GF-D8 (cell line): ENCODE measurements at places on chromosomes 1 and 21.
A peak's percentile ranks its signal among the peaks of the same experiment; 100 is the strongest.

- DNase-seq = no peak
These were observed 26.5 kb downstream of the ACTA1 start for GRCh38 chr1:229407206-229408026.

DNA sequence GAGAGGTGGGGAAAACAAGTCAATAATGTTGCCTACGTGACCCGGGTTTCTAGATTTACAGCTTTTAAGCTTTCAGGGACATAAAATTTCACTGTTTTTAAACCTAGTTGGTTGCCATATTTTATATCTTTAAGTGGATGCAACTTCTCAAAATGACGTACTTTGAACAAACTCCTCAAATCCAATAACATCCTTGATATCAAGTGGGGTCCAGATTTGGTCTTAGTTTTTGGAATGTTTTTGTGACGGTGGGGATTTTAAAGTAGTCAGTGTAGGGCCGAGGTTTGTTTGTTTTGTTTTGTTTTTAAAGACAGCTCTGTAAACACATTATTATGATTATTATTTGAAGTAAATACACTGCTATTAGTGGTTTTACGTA, 453 bp downstream of the CDKN2C start:
- no peak for DNase-seq

DNA sequence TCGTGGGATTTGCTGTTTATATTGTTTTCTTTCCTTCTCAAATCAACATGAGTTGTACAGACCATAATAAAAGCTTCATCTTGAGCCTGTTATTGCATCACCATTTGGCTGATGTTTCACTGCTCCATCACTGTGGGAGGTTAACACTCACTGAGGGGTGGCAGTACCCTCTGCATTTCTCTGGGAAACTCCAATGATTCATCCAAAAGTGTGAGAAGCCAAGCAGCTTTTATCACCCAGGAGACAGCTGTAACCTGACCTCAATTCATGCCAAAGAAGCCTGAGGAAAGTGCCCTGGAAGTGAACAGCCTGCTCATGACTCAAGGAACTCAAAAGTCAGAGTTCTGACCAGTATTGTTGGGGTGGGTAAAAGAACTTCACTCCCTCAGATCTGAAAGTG, 84.1 kb downstream of the GPR88 start:
- no peak for DNase-seq

GRCh38 chr1:33009561-33009960, 27.1 kb downstream of the AK2 start:
- no peak for DNase-seq

- peak; percentile 30 for DNase-seq
These were observed 14.4 kb downstream of the RNF223 start for GRCh38 chr1:1059494-1060280.

GRCh38 chr1:174344162-174344561, 103.6 kb upstream of the GPR52 start:
- DNase-seq = no peak

GRCh38 chr1:6154525-6155319, 25.4 kb downstream of the CHD5 start:
- no peak for DNase-seq

- DNase-seq = no peak
These were observed 2.4 kb downstream of the CFH start for GRCh38 chr1:196654271-196654670.

DNA sequence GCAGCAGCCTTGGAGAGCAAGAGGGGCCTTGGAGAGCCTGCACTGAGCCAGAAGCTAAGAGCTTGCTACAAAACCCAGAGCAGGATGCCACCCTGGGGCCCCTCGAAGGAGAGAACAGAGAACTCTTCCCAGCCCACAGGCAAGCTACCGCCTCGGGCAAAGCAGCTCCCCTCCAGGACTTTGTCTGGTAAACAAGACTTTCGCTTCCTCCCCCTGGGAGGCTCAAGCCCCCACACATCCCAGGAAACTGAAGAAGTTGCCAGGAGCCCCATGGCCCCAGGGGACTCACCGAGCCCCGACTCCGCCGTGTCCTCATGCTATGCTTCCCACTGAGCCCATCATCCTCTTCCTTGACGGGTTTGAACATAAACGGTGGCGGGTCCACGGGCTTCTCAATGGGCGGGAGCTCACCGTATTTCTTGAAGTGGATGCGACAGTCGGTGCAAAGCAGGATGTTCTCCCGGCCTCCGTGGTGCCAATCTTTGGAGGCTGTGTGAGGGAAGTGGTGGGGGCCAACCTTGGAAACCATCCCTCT, 45.9 kb downstream of the SLC45A1 start:
- DNase-seq = no peak

DNA sequence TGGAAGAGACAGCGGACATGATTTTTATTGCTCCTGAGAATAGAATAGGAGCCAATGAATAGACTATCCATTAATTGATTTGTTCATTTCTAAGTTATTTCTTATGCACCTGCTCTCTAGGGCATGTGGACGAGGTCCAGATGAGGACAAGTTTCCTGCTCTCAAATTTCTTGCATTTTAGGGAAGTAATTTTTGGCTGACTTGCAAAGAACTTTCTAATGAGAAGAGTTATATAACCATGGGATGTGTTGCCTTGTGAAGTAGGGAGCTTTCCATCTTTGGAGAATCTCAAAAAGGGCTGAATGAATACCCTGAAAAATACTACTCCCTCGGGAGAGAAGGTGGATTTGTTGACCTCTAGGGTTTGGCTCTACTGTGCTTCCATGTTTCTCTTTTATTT, 243.0 kb downstream of the KIF26B start:
- DNase-seq = no peak

DNA sequence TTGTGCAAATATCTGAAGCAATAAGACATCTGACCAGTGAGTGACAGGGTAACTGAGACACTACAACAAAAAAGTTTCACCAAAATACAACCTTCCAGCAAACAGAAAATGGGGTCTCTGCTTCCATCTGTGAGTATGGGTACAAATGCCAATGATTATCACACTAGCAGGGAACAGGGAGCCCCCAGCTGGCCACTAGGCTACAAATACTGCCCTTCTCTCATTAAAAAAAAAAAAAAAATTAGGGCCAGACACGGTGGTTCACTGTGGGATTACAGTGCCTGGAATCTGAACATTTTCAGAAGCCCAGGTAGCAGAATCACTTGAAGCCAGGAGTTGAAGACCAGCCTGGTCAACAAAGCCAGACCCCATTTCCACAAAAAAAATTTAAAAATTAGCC, 48.4 kb upstream of the EDARADD start:
- no peak for DNase-seq

DNA sequence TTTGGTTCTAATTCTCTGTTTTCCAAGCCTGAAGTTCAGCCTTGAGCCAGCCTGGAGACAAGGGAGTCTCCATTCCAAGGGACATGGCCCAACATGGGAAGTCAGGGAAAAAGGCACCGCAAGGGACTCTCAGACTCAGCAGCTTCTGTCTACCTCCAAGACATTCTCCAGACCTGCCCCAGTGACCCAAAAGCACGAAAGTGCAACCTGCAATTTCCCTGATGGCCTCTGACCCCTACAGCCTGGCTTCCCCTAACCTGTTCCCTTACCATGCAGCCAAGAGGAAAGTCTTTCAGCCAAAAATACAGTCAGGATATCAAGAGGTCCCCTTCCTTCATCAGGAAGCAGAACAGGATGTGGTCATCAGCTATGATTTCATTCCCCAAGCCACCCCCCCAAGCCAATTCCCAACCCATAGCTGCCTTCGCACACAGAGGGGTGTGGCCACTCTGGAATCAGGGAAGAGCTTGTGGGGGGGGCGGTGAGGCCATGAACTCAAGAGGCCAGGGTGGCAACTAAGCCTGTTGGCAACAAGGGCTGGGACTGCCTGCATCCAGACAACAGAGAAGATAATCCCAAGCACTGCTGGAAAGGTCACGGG, 59.2 kb downstream of the TIAM1 start:
- no peak for DNase-seq

GRCh38 chr1:225638853-225639252, 14.1 kb downstream of the ENAH start:
- no peak for DNase-seq
